Pancreas (tissue), 10 donors: ENCODE measurements at places on chromosomes 2 and 18.

DNA sequence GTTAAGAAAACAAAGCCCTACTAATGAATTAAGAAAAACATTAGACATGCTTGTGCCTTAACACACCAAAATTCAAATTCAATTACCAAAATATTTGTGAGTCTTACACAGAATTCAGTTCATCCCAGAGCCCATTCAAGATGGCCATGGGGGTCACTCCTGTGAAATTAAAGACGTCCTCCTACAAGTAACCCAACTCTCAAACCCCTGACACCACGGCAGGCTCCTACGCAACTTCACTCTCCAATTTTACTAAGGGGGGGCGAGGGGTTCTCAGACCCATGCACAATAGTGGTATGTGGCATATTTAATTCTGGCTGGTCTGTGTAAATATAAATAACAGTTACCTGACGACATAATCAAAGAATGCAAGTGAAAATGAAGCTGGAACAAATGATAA lies 5.0 kb downstream of the ZNF516 start:
- H3K4me3 ChIP-seq = no peak overlapping the region
- peaks cover 6% of the 10 kb centered on the region for H3K4me1 ChIP-seq
- DNase-seq = no peak
- no peaks in the 10 kb centered on the region for H3K27me3 ChIP-seq

DNA sequence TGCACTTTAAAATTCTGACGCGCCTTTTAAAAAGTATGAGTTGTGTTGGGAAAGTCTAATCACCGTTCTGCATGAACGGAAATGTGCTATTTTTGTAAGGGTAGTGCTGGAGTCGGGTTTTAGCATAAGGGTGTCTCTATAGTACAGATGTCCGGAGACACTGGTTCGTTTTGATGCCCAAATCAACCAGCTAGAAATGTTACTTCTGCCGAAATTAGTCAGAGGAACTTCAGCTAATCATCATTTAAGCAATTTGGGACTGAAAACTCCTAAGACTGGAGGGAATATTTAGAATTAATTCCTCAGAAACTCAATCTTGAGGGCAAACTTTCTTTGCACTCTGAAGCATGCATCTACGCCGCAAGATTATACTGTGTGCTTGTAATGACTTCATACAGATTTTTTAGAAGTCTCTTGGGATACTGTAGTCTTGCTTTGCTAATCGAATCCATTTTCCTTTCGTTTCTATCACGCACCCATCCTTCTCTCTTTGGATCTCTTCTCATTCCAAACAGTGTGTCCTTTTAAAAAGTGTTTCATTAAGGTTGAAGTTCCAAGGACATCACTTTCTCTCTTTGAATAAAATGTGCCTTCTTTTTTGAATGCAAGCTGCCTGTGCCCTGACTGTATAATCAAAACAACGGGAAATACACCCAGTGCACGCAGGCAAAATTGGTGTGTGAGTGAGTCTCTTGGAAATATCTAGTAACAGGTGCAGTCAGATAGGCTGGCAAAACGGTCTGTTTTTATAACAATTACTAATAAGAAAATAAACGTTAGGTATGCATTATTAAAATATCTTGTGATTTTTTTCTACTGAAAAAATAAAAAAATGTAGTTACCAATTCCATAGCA lies 270.9 kb upstream of the TCF4 start:
- no peak overlapping the region for H3K4me3 ChIP-seq
- no peak overlapping the region for H3K27ac ChIP-seq
- no peak for DNase-seq
- no peaks in the 10 kb centered on the region for H3K36me3 ChIP-seq
- H3K4me1 ChIP-seq = no peaks in the 10 kb centered on the region

DNA sequence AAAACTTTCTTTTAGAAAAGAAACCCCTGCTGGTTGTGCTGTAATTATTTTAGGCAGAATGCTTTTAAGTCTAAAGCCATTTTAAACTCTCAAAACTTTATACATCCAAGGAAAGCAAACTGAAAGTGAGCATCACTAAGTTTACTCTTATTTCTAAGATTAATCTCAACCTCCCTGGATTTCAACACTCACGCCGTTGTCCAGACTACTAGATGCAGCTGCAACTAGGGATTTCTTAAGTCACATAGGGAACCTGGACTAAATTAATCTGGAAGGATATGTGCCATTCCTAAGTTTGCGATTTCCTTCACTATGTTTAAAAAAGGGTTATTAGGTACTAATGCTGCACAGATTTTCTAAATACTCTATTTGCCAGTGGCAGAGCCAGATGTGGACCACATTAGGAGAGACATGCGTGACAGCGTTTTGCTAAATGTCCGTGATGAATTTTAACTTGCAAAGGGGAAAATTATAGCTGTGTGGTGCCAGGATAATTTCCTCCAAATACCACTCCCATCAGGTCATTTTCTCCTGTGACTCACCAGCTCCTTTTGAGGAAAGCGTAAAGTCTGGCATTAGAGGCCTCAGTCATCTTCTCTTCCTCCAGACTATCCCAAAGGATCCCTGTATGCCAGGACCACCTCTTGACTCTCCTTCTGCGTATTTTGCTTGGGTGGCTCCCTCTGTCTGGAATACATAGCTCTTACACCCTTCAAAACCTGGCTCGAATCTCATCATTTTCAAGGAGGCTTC lies 143.7 kb downstream of the ATL2 start:
- no peaks in the 10 kb centered on the region for H3K36me3 ChIP-seq
- no peak overlapping the region for H3K4me3 ChIP-seq
- H3K27ac ChIP-seq = no peak overlapping the region
- H3K4me1 ChIP-seq = no peaks in the 10 kb centered on the region
- DNase-seq = no peak

- no peaks in the 10 kb centered on the region for H3K4me1 ChIP-seq
- H3K36me3 ChIP-seq = no peaks in the 10 kb centered on the region
- H3K27me3 ChIP-seq = no peaks in the 10 kb centered on the region
- no peak overlapping the region for H3K27ac ChIP-seq
These were observed 711.9 kb upstream of the ID2 start for GRCh38 chr2:7969756-7970515.

- no peaks in the 10 kb centered on the region for H3K4me1 ChIP-seq
- H3K36me3 ChIP-seq = no peaks in the 10 kb centered on the region
- no peak overlapping the region for H3K27ac ChIP-seq
- no peak for DNase-seq
- no peak overlapping the region for H3K4me3 ChIP-seq
- H3K27me3 ChIP-seq = no peaks in the 10 kb centered on the region
These were observed 34.1 kb upstream of the LCLAT1 start for GRCh38 chr2:30412684-30413570.
